Frontal cortex (tissue), 4 donors: ENCODE measurements at places on chromosomes 5 and 9. TPM values are rescaled to one million over a fixed set of nuclear protein-coding genes. Genes with fewer than 3 reads are reported as not detected.

DNA sequence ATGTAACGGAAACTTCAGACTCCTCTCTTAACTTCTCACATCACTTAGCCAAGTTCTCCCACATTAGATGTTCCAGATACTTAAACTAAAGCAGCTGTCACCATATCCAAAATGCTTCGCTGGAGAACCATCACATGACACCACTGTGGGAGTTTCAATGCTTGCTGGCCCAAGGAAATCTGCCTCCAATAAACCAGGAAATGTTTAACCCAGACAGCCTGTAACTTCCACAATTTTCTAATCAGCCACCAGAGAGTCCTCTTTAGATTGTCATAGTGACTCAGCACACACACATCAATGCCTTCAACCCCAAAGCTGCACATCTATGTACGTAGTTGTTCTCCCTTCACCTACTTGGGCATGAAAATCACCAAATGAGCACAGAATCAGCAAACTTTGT, 118.7 kb downstream of the LPAR1 start:
- peak; percentile 11 for DNase-seq

- no peak for DNase-seq
Measured at GRCh38 chr9:12708562-12709298, 15.5 kb downstream of the TYRP1 start.

The PCDHB9 gene
- 4.9 TPM for total RNA-seq

DNA sequence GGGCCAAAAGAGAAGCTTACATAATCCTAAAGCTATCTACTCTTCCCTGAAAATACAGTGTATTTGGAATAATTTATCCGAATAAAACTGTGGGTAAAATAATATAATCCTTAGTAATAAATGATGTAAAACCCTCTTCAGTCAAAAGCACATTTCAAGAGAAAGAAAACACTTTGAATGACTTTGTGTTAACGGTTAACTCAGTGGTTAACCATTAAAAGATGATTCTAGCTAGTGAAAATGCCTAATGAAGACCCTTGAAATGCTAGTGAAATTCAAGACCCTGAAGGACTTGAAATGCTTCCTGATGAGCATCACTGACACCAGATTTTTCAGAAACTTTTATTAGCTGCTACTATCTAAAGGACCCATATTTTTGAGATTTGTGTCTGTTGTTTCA, 70.7 kb downstream of the COX7C start:
- no peak for DNase-seq

DNA sequence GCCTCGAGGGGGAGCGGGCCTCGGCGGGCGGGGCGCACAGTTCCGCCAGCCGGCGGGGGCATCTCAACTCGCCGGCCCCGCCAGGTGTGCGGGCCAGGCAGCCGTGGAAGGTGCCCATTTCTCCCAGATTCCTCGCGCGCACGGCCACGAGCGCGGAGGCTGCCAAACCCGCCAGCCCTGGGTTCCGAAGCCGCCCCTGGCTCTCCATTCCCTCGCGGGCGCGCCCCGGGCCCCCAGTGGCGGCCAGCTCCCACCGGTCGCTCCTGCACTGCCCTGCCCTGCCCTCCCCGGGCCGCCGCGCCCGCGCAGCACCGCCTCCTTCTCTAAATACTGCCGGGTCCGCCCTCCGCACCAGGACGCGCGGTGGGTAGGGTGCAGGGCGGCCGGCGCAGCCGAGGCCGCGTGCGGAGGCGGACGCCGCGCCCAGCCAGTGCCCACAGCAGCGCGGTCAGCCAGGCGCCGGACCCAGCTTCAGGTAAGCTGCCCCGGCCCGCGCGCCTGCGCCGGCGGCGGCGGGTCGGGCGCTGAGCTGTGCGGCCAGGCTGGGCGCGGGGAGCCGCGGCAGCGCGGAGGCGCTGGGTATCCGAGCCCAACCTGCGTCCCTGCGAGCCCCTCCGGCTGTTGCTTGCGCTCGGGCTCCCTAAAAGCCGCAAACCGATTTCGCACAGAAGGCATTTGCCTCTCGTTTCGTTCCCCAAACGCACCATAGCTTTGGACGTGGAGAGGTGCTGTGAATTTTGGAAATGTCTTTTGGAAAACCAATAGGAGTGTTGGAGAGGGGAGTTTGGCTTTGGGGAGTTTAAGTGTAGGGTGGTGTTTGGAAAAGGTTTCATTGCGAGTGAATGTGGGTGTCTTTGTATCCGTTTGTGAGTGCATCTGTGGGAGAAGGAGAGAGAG, at the start of gene TMEM171:
Gene TMEM171 (plus strand): TSS at position 354 of the 897 bp plus-strand sequence. CDS start 2,799 bp downstream, outside the sequence.
- peak; percentile 64 for DNase-seq

The ACTBL2 gene
- total RNA-seq = not detected

The SLC25A2 gene
- not detected for total RNA-seq
